ENCODE measurements at places on chromosomes 1 and 21.

- DNase-seq: peak; percentile 36
These were observed 64.0 kb downstream of the SLC19A1 start for GRCh38 chr21:45478115-45478801.

DNA sequence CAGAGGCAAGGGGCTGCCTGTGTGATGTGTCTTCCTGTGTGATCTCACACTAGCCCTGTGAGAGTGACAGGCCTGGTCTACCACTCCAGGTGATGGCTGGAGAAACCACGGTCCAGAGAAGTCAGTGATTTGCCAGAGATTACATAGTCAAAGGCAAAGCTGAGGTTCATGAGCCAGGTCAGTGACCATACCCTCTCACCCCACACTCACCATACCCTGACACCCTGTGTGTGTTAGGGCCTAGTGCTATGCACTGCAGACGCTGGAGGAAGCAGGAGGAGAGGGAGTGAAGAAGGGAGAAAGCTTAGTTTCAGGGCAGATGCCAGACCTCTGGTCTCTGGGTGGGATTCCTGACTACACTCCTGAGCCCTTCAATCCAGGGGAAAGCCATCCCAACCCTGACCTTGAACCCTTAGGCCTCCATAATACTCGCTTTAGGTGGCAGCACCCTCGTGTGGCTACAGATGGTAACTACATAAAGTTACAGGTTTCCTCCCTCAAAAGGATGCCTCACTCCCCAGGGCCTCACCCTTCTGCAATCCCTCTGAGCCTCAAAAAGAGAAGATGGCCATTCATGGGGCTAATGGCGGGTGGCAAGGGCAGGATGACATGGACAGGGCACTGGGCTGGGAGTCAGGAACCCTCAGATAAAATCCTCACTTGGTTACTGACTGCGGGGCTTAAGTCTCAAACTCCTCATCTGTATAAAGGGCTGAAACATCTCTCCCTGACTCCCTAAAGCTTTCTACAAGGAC, 20.8 kb upstream of the SDC3 start:
- peak; percentile 71 for DNase-seq

GRCh38 chr1:22224091-22224490, 81.2 kb upstream of the WNT4 start:
- DNase-seq: no peak

- DNase-seq: peak; percentile 57
These were observed 112.6 kb downstream of the ADAMTS1 start for GRCh38 chr21:26732432-26733221.

DNA sequence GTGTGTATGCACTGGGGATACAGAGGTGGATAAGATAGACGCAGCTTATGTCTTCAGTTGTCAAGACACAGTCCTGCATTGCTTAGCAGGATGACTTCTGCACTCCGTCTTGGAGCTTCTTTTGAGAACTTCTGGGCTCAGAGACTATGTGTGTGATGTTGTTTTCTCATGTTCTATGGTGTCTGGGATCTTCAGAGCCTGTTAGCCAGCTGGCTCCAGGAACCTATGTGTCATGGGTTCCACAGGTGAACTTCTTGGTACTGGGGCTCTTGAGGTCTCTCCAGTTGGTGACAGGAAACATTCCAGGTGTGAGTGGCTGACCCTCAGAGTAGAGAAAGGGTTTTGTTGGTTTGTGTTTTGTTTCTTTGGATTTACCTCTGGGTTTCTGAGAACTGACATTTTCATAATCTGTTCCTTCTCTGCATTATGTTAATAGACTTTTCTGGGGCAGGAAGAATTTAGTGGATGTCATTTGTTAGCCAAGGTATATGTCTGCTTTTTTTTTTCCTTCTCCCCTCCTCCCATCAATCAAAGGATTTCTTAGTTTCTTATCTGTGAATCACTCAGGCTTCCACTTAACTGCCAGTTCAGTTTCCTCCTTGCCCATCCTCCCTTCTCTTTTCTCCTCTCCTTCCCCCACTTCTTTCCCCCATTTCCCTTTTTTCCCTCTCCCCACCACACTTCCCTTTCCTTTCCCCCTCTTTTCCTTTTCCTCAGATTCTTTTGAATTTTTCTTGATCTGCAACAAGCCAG, 18.1 kb downstream of the FGGY start:
- no peak for DNase-seq

DNA sequence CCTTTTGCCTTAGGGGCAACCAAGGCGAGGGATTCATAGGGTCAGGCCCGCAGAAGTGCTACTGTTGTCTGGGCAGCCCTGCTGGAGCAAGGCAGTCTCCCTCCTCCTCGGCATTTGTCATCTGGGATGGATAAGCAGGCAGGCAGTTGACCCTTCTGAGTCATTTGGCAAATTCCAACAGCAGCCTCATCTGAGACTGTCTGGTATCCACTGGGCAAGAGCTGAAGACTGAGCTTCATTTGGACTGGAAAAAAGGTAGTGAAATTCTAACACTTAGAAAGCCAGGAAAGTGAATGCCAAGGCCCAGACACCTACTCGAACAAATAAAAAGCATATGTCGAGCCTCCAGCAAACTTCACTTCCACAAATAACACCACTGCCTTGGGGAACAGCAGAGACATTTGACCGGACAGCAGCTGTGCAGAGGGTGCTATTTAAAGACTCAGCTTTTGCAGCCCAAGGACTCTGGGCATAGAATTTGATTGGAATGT, 4.0 kb upstream of the ZBTB40 start:
- DNase-seq: peak; percentile 87

DNA sequence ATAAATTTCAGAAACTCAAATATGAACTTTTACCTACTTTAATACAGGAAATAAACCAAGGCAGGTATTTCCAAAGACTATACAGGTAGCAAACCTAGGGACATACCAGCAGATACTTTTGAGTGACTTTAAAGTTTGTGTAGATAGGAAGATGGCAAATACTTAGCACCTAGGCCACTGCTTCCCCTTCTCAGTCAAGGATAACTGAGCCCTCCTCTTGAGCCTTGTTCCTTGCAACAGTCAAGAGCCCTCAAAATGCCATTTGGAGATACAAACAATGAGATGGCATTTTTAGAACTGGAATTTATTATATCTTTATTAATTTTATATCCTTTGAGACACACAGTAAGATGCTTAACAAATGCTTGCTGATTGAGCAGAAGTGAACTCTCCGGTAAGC, 65.9 kb downstream of the LPGAT1 start:
- no peak for DNase-seq

DNA sequence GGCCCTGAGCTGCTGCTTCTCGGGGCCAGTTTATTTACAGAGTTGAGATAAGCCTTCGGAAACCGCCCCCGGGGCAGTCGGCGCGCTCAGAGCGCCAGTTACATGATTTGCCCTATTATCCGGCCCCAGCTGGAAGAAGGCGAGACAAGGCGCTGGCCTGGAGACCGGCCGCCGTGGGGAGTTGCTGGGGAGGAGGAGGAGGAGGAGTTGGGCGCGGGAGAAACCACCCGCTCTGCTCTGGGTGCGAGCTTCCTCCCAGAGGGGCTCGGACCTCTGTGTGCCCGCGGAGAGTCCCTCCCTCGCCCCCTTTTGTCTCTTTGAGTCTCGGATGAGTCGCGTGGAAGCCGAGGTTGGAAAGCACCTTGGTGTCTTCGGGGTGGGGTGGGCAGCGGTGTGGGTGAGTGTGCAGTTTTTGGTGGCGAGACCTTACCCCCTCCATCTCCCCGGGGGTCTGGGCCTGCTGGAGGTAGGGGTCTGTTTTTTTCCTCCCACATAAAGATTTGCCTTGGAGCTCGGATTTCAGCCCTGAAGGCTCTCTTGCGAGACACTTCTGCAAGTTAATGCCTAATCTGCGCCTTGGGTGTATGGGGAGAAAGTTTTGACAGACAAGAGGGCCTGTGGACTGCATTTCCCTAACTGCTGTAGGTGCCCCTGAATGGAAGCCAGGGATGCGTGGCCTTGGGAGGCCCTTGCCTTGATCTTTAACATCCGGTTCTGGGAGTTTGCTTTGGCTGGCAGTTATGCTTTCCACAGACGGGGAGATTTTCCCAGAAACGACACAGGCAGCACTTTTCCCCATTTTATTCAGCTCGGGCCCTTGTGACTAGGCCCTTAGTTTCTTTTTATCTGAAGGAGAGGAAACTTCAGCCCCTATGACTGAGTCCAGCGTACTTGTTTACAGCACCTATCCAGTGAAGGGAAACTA, 80.0 kb downstream of the NDUFS5 start:
- peak; percentile 66 for DNase-seq

DNA sequence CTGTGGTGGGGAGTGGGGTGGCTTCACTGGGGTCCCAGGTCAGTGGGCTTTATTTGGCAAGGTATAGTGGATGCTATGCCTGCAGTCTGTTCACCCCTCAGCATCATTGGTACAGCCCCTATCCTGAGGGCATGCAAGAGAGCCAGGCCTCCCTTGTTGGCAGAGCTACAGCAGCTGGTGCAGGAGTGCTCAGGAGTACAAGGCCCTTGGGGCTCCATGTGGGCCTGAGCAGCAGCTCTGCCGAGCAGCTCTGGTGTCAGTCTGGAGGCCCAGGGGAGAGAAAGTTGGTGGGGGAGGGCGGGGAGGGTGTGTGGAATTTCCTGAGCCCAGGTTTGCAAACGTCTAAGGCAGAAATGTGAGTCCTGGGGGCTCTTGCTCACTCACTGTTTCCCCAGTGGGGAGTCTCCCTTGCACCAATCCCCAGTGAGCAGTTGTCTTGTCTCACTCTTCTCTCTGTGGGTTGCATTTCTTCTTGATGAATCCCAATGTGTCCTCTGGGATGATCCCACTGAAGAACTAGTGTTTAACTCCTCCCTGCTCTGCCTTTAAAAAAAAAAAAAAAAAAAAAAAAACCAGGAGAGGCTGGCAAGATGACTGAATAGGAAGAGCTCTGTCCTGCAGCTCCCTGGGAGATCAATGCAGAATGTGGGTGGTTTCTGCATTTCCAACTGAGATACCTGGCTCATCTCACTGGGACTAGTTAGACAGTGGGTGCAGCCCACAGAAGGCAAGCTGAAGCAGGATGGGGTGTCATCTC, 39.5 kb upstream of the CYP4X1 start:
- no peak for DNase-seq

GRCh38 chr21:45373991-45374816, 30.8 kb upstream of the COL18A1 start:
- DNase-seq: no peak

- DNase-seq: no peak
These were observed 87.0 kb upstream of the BTG3 start for GRCh38 chr21:17699524-17700189.

- DNase-seq: peak; percentile 80
These were observed 83.9 kb upstream of the IPO9 start for GRCh38 chr1:201745023-201745422.

- DNase-seq: peak; percentile 85
These were observed 90.8 kb downstream of the ZP4 start for GRCh38 chr1:237799762-237800474.

DNA sequence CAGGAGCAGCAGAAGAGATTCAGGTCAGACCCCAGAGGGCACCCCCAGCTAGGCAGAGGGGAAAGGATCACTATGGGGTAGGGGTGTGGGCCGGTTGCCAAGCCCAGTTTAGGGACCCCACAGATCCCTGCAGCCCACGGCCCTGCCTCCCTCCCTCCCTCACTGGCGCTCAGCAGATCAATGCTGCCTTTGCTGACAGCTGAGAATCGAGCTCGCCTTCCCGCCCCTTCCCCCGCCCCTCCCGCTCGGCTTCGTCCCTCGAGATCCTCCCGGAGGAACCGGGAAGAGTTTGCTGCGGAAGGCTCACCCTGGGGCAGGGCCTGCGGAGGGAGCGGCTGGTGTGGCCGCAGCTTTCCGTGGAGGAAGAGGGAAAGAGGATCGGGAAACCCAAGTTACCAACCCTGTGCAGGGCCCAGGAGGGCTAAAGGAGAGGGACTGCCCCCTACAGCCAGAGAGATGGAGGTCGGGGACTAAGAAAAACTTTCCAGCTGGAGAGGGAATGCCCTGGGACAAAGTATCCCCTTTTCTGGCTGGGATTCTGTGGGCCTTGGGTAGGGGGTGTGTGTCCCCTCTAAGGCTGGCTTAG, 1.1 kb upstream of the KCNQ4 start:
- peak; percentile 28 for DNase-seq

GRCh38 chr21:43731891-43732711, 13.2 kb downstream of the PDXK start:
- no peak for DNase-seq

DNA sequence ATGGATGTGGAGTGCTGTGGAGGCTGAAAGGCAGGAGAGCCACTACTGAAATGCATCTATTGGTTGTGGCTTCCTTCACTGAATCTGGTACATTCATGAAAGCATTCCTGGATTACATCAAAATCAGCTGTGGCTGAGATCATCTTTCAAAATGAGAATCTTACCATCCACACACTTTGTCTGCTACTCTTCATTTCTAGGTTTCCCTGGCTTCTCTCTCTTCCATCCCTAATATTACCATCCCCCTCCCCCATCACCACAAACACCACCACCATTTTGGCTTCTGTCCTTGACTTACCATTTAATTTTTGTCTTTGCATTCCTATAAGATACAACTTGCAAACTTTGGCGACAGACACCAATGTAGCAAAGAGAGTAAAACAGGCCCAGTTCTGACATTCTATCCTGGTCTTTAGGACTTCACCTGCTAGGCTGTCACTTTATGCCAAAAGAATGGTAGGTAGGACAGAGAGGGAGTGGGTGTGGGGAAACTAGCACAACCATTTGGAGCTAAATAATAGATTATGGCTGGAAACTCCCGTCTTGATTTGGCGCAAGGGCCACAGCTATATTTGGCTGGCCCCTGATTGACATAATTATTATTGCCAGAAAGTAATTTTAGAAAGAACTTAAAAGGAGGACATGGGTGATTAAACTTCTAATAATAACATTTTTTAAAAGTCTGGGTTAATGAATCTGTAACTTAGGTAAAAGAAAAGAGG, 15.1 kb upstream of the DUSP10 start:
- no peak for DNase-seq

- no peak for DNase-seq
These were observed 4.4 kb upstream of the ACTRT2 start for GRCh38 chr1:3016641-3017439.

- DNase-seq: no peak
These were observed 3.4 kb downstream of the RCAN1 start for GRCh38 chr21:34611528-34611927.

- DNase-seq: peak; percentile 77
These were observed 43.6 kb upstream of the GRHL3 start for GRCh38 chr1:24275510-24275909.

DNA sequence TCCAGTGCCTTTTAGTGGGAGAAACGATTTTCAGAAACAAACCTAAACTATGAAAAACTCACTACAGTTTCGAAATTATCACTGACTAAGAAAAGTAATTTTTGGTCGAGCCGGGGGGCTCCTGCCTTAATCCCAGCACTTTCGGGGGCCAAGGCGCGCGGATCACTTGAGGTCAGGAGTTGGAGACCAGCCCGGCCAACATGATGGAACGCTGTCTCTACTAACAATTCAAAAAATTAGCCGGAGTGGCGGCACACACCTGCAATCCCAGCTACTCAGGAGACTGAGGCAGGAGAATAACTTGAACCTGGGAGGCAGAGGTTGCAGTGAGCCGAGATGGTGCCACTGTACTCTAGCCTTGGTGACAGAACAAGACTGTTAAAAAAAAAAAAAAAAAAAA, 3.0 kb downstream of the CFHR3 start:
- no peak for DNase-seq

DNA sequence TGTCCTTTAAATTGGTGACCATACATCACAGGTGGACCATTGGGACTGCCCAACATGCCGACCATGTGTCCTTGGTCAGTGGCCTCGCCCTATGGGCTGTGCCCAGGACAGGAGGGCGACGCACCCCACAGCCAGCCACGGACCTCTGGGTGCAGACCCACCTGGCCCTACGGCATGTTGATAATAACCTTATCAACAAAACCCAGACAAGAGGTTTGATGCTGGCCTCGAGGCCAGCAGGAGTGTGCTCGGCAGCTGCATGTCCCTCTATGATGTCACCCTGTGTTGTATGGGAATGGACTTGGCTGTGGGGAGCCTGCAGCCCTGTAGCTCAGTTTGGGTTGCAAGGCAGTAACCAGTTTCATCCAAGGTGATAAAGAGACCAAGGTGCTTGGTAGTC, 32.1 kb downstream of the SLC37A1 start:
- no peak for DNase-seq
